Pulmonary artery endothelial cell (primary cell): ENCODE measurements at places on chromosomes 3 and 15. TPM values are rescaled to one million over a fixed set of nuclear protein-coding genes. Genes with fewer than 3 reads are reported as not detected.

DNA sequence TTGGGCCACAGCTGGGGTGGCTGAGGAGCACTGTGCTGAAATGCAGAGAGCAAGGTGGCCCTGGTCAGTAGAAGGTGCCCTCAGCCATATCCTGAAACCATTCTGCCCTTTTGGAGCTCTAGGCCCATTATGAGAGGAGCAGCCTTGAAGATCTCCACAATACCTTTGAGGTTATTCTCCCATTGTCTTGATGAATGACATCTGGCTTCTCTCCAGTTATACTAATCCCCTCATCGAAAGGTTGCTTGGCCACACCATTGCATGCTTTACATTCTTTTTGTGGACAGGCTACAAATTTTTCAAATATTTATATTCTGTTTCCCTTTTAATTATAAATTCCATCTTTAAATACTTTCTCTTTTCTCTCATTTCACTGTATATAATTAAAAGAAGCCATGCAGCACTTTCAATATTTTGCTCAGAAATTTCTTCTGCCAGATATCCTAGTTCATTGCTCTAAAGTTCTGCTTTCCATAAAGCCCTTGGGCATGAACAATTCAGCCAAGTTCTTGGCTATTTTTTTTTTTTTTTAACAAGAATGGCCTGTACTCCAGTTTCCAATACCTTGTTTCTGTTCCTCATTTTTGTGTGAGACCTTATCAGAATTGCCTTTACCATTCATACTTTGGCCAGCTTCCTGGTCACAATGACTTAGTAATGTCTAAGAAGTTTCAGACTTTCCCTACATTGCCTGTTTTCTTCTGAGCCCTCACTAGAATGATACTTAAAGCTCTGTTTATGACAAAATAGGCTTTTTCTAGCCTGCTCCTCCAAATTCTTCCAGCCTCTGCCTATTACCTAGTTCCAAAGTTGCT, 138.9 kb upstream of the SGO1 start:
- no peak for DNase-seq

- no peak for DNase-seq
Measured at GRCh38 chr3:14322667-14323295, 79.6 kb upstream of the SLC6A6 start.

DNA sequence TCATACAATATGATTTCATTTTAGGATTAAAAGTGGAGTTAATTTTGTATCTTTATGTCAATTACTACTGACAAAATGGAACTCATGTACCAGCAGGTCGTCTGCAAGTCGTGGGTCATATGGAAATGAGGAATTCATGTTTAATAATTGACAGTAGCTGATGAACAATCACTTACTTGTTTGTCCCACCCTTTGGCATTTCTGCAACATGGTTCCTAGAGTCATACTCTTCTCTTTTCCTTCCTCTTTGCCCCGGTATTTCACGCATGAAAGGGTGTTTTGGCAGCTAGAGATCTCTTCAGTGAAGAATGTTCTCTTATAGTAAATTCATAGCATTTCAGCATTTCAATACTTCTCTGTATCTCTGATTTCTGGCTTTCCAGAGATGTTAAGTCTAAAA, 133.3 kb upstream of the SLC24A5 start:
- DNase-seq, result no peak

GRCh38 chr3:193742628-193743027, 149.6 kb downstream of the OPA1 start:
- no peak for DNase-seq

- no peak for DNase-seq
Measured at GRCh38 chr3:89613241-89613640, 505.8 kb downstream of the EPHA3 start.

DNA sequence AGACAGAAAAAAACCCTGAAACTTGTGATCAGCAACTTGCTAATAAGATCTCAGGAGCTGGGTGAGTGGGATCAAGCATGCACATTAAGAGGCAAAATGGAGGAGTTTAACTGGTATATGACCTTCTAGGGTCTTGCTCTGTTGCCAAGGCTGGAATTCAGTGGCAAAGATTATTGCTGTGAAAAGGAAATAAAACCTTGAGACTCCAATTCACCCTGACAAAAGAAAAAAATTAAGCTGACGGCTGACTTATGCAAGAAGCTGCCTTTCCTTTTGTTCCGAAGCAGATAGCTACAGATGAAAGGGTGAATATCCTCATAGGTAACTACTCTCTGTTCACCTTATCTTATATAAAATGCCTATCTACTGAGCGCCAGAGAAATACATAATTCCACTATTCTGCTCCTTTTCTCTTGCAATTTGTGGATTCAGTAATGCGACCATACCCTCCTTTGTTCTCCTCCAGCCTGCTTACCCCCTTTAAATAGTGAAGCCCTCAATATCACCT, 68.9 kb downstream of the HERC1 start:
- DNase-seq, result no peak

DNA sequence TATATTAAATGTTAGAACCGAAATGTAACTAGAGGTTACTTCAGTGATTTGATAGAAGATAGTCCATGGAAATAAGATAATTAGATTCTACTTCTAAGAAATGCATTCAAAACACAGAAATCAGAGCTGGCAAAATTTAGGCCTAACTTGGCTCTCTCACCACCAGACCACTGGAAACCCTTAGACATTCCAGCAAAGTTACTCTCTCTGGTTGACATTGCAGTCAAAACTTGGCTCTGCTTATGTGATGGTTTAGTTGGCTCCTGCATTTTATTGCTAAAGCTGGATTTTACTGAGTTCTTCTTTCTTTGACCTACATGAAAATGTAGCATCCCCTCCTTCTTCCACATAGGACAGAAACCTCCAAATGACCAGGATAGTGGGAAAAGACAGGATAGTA, 35.4 kb upstream of the CBLB start:
- no peak for DNase-seq

DNA sequence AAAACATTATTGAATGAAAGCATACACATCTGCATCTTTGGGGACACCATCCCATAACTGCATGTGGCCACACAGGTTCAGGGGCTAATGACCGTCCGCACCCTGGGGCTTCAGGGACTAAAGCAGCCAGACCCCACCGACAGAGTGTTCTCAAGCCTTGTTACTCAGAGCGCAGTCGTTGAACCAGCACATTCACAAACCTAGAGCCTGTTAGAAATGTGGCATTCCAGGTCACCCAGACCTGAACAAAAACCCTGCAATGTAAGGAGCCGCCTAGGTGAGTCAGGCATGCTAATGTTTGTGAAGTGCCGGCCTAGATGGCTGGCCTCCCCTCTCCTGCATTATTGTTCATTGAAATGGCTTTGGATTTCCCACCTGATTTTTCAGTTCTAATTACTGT, 52.3 kb upstream of the HACD2 start:
- DNase-seq, result no peak

- DNase-seq, result no peak
Measured at GRCh38 chr3:28150465-28151206, 90.8 kb upstream of the CMC1 start.

- DNase-seq, result no peak
Measured at GRCh38 chr15:42143866-42144625, 12.4 kb downstream of the PLA2G4F start.

- DNase-seq, result no peak
Measured at GRCh38 chr15:49674370-49674769, 53.5 kb downstream of the DTWD1 start.

DNA sequence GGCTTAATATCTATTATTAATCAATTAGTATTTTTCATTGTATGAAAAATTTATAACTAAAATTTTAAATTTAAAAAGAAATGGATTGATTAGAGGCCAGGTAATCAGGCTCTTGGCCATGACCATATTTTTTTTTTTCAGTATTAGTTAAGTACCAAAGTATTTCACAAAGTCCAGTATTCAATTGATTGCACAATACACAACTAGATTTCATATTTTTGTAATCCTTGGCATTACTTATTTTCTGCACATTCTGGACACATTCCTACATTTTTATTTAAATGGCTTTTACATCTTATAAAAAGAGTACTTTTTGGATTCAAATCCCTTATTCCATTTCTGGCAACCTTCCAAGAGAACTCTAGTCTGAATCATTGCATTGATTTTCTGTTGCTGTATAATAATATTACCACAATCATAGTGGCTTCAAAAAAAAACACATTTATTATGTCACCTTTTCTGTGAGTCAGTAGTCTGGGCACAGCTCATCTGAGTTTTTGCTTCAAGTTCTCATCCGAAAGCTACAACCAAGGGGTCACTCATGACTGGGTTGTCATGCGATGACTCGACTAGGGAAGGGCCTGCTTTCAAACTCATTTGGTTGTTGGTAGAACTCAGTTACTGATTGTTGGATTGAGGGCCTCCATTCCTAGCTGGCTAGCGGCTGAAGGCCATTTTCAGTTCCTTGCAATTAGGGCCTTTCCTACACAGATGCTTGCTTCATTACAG, 90.7 kb downstream of the CNTN6 start:
- DNase-seq, result no peak

DNA sequence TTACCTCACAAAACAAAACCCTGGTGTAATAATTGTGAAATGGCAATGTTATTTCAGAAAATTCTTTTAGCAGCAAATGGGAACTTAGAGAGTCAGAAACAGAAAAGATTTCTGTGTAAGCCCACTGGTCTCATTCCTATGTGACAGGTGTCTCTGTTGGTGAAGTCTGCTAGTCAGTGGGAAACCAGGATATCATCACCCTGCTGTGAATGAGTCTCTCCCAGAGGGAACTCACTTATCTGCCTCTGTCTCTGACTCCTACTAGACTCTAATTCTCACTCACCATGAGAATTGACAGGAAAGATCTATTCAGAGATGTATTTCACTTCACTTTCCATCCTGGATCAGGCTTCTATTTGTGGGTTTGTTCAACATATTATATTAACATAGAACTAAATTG, 266.0 kb downstream of the EPHA3 start:
- no peak for DNase-seq

- no peak for DNase-seq
Measured at GRCh38 chr3:71099997-71100719, 483.4 kb downstream of the FOXP1 start.

- DNase-seq, result no peak
Measured at GRCh38 chr15:58044551-58044950, 21.0 kb downstream of the ALDH1A2 start.

GRCh38 chr3:11600501-11601282, 43.0 kb downstream of the VGLL4 start:
- peak; percentile 89 for DNase-seq

GRCh38 chr3:4449043-4449805, 17.8 kb downstream of the SUMF1 start:
- DNase-seq, result no peak

- no peak for DNase-seq
Measured at GRCh38 chr3:160931474-160931873, 173.7 kb downstream of the B3GALNT1 start.

- DNase-seq, result no peak
Measured at GRCh38 chr3:123597561-123597960, 12.7 kb upstream of the HACD2 start.

DNA sequence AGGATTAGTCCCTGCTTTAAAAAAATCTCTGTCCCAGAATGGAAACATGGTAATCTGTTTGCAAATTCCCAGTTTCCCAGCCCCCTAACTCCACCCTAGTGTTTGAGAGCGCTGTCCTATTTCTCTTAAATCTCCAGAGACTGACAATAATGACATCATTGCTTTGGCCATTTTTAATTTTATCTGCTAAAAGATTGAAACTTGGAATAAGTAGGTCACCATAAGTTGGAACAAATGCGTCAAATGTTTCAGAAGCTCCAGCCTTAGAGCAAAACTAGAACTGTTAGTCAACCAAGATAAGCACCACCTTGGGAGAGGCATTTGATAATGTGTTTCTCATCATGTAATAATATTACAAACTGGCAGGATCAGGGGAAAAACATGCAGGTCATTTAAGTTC, 25.7 kb upstream of the MB21D2 start:
- no peak for DNase-seq

GRCh38 chr3:22157848-22158247, 406.8 kb upstream of the ZNF385D start:
- DNase-seq, result no peak

GRCh38 chr3:125000661-125001060, 55.1 kb downstream of the HEG1 start:
- DNase-seq, result no peak

- DNase-seq, result no peak
Measured at GRCh38 chr15:69056365-69056764, 41.9 kb downstream of the NOX5 start.

- no peak for DNase-seq
Measured at GRCh38 chr3:183188895-183189462, 26.4 kb upstream of the LAMP3 start.

DNA sequence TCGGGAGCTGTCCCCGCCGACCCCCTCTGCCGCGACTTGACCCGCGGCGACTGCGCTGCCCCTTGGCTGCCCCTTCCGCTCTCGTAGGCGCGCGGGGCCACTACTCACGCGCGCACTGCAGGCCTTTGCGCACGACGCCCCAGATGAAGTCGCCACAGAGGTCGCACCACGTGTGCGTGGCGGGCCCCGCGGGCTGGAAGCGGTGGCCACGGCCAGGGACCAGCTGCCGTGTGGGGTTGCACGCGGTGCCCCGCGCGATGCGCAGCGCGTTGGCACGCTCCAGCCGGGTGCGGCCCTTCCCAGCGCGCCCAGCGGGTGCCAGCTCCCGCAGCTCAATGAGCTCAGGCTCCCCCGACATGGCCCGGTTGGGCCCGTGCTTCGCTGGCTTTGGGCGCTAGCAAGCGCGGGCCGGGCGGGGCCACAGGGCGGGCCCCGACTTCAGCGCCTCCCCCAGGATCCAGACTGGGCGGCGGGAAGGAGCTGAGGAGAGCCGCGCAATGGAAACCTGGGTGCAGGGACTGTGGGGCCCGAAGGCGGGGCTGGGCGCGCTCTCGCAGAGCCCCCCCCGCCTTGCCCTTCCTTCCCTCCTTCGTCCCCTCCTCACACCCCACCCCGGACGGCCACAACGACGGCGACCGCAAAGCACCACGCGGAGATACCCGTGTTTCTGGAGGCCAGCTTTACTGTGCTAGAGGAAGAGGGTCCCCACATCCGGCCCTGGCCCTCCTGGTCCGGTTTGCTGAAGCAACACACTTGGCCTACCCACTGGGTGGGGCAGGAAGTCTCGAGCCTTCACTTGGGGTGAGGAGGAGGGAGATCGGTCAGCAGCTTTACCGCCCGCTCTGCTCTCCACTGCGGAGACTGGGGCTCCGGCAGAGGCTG, at the start of gene RASSF1:
Gene RASSF1, minus strand, starts transcription at position 389 of the 882 bp plus-strand sequence. Its CDS starts 31 bp downstream, at position 358.
- no peak for DNase-seq

DNA sequence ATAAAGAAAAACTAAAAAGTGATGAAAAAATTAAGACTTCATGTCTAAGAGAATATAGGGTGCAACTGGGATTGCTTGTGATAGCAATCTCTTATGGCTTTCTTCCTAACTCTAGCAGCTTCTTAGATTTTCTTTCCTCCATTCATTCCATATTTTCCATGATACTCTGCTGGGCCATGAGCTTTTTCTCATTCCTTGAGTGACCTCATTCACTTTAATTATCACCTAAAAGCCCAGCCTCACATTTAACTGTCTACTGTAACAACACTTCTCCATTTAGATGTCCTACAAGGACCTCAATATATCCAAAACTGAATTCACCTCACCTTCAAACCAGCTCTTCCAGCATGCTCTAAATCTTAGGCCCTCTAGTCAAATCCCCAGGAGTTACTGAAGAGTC, 49.5 kb upstream of the ANKRD28 start:
- no peak for DNase-seq

- DNase-seq, result no peak
Measured at GRCh38 chr15:54094661-54095060, 116.4 kb downstream of the UNC13C start.

Gene GAP43
- total RNA-seq, result not detected in 2 replicates

Gene VGLL3
- total RNA-seq, result 0.13 and 5.0 TPM in 2 replicates

Gene INSYN1
- 0.11 and 0.26 TPM in 2 replicates for total RNA-seq

Gene MESP2
- total RNA-seq, result 0.14 TPM in 1 of 2 replicates, not detected in the other

Gene KLHL18
- 31.9 and 47.0 TPM in 2 replicates for total RNA-seq

Gene VIPR1
- total RNA-seq, result 1.9 and 4.5 TPM in 2 replicates

Gene PPARG
- total RNA-seq, result 6.1 and 8.0 TPM in 2 replicates
